BJ (cell line): ENCODE measurements at places on chromosomes 3 and 15.

GRCh38 chr3:10338591-10339353 lies 17.9 kb upstream of the SEC13 start:
- no peak for DNase-seq

- no peak for DNase-seq
Measured at GRCh38 chr3:170128977-170129431, 52.5 kb downstream of the PHC3 start.

DNA sequence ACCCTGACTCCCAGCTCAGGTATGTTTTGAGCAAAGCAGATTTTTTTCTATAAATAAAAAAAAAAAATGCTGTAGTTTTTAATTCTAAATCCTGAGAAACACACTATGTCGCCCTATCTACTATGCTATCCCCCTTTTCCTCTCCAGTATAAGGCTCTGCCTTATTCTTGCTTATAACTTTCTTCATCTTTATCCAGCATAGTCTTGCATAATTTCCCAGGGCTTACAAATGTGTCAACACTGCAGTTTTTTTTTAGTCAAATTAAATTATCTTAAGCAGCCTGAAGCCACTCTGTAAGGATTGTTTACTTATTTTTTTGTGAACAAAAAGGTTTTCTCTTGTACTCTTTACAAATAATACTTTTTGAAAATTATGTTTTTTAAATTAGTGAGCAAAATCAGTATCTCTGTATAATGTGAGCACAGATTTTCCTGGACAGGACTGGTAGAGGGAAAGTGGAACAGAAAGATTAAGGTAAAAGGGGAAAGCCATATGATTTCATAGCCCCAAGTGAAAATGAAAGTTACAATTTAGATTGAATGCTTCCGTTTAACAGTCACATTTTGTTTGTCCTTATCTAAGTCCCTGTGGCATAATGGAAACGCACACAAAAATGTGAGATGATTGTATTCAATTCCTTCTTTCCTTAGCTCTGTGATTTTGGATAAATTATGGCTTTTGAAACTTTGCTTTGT lies 5.6 kb upstream of the PYDC2 start:
- no peak for DNase-seq

- DNase-seq: no peak
Measured at GRCh38 chr15:100727291-100727851, 125.0 kb downstream of the ASB7 start.

GRCh38 chr3:137097386-137097785 lies 139.6 kb downstream of the IL20RB start:
- DNase-seq: no peak

- DNase-seq: no peak
Measured at GRCh38 chr3:1495466-1495865, 402.6 kb downstream of the CNTN6 start.

DNA sequence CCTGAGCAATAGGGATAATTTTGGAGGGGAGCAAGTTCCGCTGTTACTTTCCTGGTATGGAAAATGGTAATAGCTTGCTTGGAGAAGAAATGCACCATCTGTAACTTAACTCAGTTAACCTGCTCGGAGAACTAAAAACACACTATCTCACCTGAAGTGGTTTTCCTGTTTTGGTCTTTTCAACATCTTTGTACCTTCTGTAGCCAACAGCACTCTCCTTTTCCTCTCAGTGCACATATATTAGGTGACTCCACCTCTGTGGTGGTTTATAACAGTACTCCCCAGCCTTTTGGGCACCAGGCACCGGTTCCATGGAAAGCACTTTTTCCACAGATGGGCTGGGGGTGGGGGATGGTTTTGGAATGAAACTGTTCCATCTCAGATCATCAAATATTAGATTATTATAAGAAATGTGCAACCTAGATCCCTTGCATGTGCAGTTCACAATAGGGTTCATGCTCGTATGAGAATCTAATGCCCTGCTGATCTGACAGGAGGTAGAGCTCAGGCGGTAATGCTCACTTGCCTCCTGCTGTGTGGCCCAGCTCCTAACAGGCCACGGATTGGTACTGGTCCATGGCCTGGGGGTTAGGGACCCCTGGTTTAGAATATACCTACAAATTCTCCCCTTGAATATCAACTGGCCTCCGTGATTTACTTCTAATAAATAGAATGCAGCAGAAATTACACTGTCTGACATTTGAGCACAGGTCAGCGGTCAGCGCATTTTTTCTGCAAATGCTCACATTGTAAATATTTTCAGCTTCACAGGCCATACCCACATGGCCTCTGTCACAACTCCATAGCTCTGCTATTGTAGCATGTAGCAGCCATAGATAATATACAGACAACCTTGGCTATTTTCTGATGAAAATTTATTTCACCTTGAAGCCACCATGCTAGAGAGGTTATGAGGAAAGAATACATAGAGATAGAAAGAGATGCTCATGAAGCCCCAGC lies 83.8 kb upstream of the SUCLG2 start:
- DNase-seq: no peak

GRCh38 chr3:69987833-69988232 lies 11.7 kb upstream of the SAMMSON start:
- DNase-seq: no peak

DNA sequence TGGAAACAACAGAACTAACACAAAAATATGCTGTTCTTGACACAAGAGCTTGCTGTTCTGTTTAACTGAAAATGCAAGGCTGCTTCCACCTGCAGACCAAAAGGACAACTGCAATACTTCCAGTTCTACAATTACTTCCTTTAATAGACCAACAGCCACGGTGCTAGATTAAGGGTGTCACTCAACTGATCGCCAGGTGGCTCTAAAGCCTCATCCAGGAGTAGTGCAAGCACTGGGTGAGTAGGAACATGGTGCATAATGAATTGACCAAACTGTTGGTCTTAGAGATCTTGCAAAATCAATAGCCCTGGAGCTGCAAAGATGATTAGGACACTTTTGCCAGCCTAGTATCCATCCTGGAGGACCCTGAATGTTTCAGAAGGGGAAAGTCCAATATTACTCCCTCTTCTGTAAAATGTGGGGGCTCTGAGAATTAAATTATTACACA lies 3.6 kb upstream of the CLDN16 start:
- no peak for DNase-seq

DNA sequence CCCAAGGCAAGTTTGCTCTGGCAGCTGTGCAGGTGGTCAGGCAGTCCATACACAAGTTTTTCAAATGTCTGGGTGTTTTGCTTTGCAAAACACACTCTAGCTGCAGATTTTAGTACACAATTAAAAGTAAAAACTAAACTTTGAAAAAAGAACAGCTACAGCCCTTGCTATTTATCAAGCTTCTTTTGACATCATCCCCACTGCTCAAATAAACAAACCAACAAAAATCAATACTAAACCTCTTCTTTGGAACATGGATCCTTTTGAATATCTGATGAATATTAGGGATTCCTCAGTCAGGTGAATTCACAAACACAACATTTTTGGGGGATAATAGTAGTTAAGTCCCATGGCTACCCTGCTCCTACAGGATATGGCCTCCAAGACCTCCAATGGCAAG lies 249.2 kb downstream of the SUCLG2 start:
- DNase-seq: no peak

DNA sequence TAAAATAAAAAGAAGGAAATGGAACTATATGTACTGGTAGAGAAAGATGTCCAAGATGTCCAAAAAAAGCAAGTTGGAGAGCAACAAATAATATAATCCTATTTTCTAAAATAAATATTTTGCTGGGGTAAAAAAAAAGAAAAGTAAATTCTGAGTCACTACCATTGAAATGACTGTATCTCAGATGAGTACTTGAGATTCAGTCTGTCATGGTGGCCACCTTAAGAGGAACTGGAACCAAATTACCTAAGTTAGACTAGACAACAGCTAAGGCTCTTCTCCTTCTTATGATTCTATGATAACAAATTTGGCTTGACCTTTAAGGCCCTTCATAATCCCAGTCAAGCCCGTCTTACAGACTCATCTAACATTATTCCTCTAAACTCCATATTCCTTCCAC lies 270.6 kb upstream of the HES1 start:
- DNase-seq: no peak

DNA sequence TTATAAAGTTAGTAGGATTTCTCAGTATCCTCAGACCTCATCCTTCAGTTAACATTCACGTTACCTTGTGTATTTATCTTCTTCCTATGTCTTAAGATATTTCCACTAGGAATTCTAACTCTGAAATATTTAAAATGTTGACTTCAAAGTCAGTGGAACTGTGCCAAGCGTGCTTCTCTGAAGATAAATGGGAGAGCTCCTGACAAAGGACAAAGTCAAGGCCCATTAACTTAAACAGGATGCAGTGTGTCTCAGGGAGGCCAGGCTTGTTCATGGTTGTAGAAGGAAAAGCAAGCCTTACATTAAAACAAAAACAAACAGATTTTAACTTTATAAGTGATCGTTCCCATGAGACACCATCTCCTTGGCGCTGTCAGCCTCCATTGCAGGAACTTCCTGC lies 41.5 kb downstream of the ABHD17C start:
- DNase-seq: no peak

GRCh38 chr15:35410775-35411174 lies 135.2 kb downstream of the DPH6 start:
- no peak for DNase-seq

DNA sequence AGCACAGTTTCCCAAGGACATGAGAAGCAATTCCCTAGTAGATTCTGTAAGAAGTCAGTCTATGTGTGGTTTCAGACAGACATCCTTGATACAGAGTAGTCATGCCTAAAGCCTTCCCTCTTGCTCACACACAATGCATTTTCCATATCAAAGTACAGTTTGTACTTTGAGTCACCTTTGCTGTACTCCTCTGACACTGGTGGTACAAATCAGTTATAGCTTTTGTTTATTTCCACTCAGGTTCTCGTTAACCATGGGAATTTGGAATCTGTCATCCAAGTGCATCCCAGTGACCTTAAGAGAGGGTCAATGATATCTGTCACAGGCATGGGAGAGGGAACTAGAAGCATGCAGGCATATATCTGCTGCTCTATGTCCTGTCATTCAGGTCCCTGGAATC lies 3.6 kb upstream of the GNB4 start:
- no peak for DNase-seq

GRCh38 chr15:39685999-39686613 lies 96.5 kb downstream of the FSIP1 start:
- DNase-seq: no peak

- no peak for DNase-seq
Measured at GRCh38 chr3:50658831-50659230, 15.9 kb upstream of the DOCK3 start.

DNA sequence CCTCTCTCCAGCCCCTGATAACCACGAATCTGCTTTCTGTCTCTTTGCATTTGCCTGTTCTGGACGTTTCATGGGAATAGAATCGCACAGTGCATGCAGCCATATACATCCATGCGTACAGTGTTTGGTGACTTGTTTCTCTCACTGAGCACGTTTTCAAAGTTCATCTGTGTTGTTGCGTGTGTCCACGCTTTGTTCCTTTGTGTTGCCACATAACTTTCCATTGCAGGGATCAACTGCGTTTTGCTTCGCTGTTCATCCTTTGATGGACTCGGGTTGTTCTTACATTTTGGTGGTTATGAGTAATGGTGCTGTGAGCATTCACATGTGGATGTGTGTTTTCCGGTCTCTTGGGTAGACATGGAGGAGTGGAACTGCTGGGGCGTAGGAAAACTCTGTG lies 56.4 kb upstream of the TAMM41 start:
- no peak for DNase-seq

DNA sequence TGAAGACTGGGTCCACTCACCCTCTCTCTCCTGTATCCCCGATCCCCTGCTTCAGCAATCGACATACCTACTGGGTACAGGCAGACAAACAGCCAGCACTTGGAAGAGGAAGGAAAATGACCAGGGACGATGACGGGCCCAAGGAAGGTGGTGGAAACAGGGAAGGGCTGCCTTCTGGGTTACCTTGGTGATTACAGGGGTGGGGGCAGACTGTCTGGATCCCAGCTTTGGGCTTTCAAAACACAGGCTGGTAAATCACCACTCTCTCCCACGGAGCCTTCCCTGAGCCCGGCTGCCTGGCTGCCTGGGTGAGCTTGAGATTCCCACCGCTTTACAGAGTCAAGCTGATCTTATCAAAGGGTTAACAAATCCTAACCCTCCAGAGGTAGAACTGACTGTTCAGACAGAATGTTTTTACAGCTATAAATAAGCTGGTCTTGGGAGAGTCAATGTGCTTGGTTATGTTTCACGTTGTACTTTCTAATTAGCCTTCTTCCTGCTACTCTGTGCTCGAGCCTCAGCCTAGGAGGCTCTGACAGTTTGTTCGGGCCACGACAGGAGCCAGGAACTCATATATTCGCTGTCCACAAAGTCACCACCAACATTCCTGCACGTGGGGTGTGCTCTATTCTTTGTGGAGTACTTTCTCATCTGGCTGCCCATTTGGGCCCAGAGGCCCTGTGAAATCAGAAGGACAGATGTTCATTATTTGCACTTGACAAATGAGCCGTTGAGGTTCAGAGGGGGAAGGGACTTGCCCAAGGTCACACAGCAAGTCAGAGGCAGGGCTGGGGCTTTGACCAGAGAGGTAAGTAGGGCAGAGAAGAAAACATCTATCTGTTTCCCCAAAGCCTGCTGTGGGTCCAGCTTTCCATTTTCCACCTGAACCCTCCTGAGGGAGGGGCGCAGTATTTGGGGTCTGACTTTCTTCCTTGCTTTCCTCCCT lies 63.5 kb downstream of the FEM1B start:
- DNase-seq: no peak

- DNase-seq: no peak
Measured at GRCh38 chr3:139252719-139253118, 91.1 kb upstream of the MRPS22 start.

- no peak for DNase-seq
Measured at GRCh38 chr3:134253475-134254226, 3.0 kb upstream of the RYK start.

- no peak for DNase-seq
Measured at GRCh38 chr3:127005864-127006500, 23.1 kb downstream of the PLXNA1 start.

GRCh38 chr3:135238236-135238830 lies 443.3 kb downstream of the EPHB1 start:
- DNase-seq: no peak

DNA sequence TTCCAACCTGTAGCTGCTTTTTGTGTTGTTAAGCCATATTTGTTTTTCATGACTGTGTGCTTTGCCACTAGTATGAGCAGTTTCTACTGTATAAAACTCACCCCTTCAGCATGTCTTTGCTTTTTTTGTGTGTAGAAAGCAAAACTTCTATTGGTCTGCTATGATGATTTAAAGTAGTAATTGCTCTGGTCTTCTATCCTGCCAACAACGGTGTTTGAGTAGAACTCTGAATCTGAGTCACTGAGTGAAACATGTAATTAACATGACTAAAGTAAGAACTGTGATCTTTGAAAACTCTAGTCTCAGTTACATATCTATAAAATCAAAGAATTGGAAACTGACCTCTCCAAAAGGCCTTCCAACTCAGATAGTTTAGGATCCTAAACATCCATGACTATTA lies 133.6 kb downstream of the TPRG1 start:
- no peak for DNase-seq

DNA sequence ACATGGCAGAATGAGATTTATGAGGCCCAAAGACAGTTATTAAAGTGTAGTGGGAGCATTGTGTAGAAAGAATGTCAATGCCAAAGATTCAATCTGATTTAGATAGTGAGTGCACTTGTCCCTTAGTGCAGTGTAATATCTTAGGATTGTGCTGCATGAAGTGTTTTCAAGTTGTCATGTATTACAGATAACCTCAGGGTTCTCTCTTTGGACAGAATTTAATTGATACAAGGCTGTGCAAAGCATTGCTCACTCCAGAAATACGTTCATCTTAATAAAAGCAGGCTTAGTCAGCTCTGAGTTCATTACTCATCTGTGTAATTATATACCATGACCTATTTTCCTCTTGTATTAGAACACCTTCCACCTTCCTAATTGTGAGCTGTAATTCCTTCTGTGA lies 16.0 kb upstream of the GPR171 start:
- peak; percentile 75 for DNase-seq

- no peak for DNase-seq
Measured at GRCh38 chr3:16288664-16289063, 23.7 kb downstream of the OXNAD1 start.
